ENCODE measurements at places on chromosomes 4 and X.

DNA sequence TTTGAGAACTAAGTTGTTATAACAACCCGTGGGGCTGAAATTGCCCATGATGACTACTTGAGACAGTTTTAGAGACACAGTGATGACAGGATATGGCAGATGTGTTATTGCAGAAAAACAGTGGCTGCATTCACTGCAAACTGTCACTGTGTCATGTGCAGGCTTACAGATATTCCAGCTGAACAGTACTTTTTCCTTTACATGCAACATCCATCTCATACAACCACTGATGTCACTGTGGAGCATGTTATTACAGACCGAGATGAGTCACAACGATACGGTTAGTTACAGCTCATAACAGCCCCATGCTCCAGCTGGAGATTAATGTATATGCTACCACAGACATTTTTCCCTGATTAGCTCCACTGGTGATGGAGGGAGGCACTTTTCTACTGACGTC lies 207.4 kb downstream of the TMA16 start:
- peak; percentile 49 for DNase-seq

- DNase-seq = no peak
These were observed 2.2 kb downstream of the TECRL start for GRCh38 chr4:64407000-64407399.

DNA sequence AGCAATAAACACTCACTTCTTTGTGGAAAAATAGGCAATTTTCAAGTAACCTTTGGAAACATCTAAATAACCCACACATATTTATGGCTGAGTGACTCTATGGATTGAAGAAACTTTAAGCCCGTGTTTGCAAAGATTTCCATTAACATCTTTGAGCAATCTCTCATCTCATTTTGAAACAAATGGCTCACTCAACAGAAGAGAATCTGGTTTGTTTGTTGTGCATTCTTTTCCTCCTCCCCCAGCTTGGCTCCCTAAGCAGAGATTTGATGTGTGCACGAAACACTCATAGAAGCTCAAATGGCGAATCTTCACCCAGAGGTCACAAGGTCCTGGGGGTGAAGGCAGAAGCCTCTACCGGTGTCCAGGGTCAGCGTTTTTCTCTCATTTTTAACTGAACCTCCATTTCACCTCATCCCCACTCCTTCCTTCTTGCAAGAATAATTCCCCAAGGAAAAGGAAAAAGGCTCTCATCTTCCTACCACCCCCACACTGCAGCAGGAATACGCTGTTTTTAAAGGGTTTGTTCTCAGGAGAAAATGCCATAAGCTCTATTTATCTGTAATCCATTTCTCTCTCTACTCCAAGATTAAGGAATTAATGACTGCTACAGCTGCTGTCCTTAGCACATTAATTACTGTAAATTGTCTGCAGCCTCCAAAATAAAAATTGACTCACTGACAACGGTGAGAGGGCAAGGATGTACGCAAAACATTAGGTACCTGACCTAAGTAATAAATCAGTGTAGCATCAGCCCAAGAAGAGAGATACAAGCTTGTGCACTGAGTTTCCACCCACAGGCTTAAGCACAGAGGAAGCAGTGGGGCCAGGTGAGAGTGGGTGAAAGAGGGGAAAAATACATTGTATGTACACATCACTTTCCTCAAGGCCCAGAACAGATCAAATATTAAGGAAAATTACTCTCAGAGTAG lies 307.6 kb upstream of the NOCT start:
- DNase-seq = no peak

- peak; percentile 43 for DNase-seq
These were observed 3.1 kb downstream of the KDM6A start for GRCh38 chrX:44876086-44876485.

GRCh38 chrX:107626916-107627315 lies 1.4 kb upstream of the PRPS1 start:
- DNase-seq = no peak

GRCh38 chr4:120071192-120071795 lies 4.6 kb upstream of the MAD2L1 start:
- peak; percentile 74 for DNase-seq

- DNase-seq = no peak
These were observed 627.9 kb upstream of the AGA start for GRCh38 chr4:178070163-178070562.

DNA sequence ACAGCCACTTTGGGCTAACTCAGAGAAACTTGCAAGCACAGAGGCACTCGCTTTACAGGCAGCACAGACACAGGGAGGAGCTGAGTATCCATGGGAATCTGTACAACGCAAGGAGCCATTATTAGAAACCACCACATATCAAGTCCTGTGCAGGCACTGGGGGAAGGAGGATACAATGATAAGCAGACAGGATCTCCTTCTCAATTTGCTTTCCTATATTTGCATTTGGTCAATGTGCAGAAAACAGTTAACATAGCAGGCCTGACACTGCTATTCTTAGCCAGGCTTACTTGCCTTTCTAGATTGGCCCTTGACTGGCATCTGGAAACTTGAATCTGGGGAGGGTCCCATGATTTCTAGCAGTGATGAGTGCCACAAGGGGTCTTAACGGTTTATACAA lies 65.8 kb downstream of the TEC start:
- no peak for DNase-seq

- no peak for DNase-seq
These were observed 79.6 kb upstream of the EOLA2 start for GRCh38 chrX:150017868-150018267.

DNA sequence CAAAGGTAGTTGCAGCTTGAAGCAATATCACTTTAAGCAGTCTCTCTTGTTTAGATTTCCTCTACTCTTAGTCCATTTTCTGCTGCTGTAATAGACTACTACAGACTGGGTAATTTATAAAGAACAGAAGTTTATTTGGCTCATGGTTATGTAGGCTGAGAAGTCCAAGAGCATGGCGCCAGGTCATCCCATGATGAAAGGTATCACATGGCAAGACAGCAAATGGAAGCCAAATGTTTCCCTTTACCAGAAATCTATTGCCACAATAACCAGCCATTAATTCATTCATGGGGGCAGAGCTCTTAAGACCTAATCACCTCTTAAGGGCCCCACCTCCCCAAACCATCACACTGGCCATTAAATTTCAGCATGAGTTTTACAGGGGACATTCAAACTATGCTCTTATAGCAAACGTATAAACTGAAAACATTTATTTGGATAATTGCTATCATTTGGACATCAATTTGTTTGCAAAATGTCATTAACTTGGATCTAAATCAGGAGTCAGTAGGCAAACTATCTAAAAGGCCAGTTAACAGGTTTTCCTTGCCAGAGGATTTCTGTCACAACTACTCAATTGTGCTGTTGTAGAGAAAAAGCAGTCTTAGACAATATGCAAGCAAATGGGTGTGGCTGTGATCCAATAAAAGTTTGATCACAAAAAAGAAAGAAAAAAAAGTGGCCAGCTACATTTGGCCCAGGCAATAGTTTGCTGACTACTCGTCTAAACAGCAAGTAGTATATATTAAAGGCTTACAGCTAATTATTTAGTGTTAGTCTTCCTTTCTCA lies 75.7 kb upstream of the GUCY1A1 start:
- DNase-seq = no peak

- peak; percentile 99 for DNase-seq
These were observed 9.0 kb upstream of the IGFBP7 start for GRCh38 chr4:57119054-57119651.

- DNase-seq = no peak
These were observed 32.2 kb downstream of the ZCCHC12 start for GRCh38 chrX:118855681-118856310.

DNA sequence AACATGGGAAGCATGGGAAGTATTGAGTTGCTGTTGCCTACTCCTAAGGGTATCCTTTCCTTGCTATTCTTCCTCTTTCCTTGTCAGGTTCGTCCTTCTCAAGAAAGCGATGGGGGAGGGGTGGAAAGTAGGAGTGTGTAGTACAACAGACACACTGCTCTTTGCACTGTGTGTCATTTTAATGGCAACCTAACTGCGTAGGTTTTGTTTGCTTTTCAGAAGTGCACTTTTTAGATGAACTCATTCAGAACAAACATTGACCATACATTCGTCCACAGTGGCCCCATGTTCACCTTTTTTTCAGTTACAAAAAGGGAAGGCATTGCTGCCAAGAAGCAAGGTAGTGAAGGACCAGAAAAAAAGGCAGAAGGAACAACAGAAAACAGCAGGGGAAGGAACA lies 10.2 kb upstream of the YIPF6 start:
- no peak for DNase-seq

DNA sequence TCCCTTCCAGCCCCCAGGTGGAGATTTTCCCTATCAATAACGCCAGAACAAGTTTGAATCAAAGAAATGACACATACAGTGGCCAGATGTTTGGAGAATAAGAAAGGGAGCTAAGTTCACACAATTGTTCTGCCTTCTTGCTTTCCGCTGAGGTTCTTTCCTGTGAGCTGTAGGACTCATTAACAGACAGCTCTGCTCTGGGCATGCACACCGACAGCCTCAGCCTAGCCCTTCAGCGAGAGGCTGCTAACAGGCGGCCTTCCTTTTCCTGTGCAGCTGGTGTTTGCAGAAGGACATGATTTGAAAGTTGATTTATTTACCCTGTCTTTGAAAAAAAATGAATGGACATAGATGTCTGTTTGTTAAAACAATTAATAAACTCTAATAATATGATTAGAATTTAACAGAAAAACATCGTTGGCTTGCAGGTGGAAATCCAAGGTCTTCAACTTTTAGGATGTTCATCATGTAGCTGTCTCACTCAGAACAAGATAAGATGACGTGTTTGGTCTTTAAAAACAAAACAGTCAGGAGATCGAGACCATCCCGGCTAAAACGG lies 183.3 kb downstream of the KDR start:
- DNase-seq = no peak

DNA sequence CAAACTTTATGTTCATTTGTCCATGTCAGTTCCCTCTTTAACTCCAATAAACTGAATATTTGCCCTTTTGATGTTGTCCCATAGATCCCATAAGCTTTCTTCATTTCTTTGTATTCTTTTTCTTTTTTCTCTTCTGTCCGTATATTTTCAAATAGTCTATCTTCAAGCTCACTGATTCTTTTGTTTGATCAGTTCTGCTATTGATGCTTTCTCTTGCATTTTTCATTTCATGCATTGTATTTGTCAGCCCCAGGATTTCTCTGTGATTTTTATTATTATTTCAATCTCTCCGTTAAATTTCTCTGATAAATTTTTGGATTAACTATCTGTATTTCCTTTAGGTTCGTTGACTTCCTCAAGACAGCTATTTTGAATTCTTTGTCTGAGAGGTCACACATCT lies 272.9 kb upstream of the GALNT7 start:
- DNase-seq = no peak

GRCh38 chr4:180799798-180800197 lies 1443.4 kb upstream of the TENM3 start:
- DNase-seq = no peak

- no peak for DNase-seq
These were observed 70.2 kb downstream of the CXXC4 start for GRCh38 chr4:104424475-104424941.

DNA sequence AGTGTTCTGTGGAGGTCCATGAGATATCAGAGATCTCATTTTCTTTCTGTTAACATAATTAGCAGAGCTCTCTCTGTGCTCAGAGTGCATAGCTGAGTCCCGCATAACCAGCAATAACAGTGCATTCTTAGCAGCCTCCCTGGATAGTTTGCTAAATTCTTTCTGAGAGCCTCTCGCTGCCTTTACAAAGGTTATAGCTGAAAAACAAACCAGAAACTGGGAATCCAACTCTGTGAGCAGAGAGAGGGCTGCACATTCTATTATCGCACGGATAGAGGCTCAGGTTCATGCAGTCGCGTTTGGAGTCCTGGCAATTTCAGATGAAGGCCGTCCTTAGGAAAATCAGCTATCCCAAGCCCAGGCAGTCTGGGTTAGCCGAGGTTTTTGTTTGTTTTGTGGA lies 1.2 kb downstream of the ENPP6 start:
- DNase-seq = no peak

- no peak for DNase-seq
These were observed 77.7 kb upstream of the INTU start for GRCh38 chr4:127555106-127555505.

DNA sequence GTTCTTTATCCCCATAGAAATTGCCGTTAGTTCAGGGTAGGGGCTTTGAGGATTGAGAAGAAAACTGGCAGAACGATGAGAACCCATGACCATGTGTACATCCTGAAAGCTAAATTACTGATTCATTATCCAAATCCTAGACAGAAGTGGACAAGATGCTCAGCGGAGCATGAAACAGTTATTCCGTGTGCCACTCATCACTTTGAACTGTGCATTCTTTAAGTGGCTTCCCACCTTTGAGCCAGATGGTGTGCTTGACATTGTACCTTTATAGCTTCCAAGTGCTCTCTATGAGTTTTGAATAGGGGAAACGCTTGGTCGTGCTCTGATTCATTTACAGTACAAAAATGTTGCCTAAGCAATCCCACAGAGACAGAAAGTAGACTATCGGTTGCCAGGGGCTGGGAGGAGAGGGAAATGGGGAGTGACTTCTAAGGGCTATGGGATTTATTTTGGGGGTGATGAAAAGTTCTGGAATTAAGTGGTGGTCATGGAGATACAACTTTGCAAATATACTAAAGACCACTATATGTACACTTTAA lies 100.0 kb downstream of the DOCK11 start:
- no peak for DNase-seq

- DNase-seq = no peak
These were observed 67.0 kb downstream of the AASDH start for GRCh38 chr4:56320293-56320692.

GRCh38 chr4:179017581-179017980 lies 1575.3 kb upstream of the AGA start:
- no peak for DNase-seq

DNA sequence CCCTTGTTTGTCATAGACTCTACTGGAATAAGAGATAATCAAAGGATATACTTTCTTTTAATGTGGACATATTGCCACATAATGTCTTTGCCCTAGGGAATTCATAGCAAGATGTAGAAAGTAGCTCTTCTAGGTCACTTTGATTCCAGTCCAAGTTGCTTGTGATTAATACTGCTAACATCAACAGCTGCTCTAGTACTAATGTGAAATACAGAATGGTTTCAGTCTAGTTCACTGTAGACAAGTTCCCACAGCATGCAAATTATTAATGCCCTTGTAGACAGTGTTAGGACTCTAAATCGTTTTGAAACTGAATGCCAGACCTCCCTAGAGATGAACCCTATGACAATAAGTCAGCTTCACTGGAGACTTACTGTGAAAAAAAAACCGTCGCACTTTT lies 494.6 kb upstream of the ATOH1 start:
- peak; percentile 6 for DNase-seq

GRCh38 chr4:77605210-77605902 lies at the start of gene CXCL13:
CXCL13 (plus strand) TSS chr4:77605820; CDS start chr4:77605866, 46 bp downstream.
- no peak for DNase-seq

DNA sequence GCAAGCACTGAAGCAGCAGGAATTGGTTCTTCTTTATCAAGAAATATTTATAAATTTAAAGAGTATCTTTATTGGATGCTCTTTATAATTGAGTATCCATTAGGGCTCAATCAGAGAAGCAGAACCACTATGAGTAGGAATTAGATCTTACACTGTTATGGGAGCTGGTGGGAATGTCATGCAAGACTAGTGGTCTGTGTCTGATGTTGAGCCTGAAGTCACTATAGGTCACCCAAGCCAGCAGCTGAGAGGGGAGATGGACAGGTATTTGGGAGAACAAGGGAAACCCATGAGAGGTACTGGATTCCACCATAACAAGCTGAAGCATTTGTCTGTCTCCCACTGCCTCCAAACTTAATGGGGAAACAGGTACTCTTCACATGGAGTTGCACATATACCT lies 283.7 kb upstream of the BOD1L1 start:
- no peak for DNase-seq
